Naive B cell (primary cell): ENCODE measurements at places on chromosomes 5 and 9. TPM values are rescaled to one million over a fixed set of nuclear protein-coding genes. Genes with fewer than 3 reads are reported as not detected.

The DMRT3 gene
- polyA plus RNA-seq = not detected

The CD72 gene
- 299 TPM for polyA plus RNA-seq

DNA sequence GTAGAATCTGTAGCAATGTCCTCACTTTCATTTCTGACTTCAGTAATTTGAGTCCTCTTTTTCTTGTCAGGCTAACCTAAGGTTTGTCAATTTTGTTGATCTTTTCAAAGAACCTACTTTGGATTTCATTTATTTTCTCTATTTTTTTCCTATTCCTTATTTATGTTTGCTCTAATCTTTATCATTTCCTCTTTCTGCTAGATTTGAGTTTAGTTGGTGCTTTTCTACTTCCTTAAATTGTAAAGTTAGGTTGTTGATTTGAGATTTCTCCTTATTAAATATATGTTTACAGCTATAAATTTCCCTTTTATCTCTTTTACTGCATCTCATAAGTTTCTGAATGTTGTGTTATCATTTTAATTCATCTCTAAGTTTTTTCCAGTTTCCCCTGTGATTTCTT lies 75.1 kb upstream of the FAM120A start:
- no peaks in the 10 kb centered on the region for H3K4me1 ChIP-seq
- DNase-seq = no peak
- H3K27me3 ChIP-seq = peaks cover 5% of the 10 kb centered on the region
- H3K36me3 ChIP-seq = no peaks in the 10 kb centered on the region
- H3K4me3 ChIP-seq = no peak overlapping the region

- DNase-seq = no peak
- H3K27ac ChIP-seq = no peak overlapping the region
- H3K4me1 ChIP-seq = no peaks in the 10 kb centered on the region
- peaks cover 66% of the 10 kb centered on the region for H3K27me3 ChIP-seq
These were observed 597.3 kb upstream of the SGCD start for GRCh38 chr5:155729684-155730059.

DNA sequence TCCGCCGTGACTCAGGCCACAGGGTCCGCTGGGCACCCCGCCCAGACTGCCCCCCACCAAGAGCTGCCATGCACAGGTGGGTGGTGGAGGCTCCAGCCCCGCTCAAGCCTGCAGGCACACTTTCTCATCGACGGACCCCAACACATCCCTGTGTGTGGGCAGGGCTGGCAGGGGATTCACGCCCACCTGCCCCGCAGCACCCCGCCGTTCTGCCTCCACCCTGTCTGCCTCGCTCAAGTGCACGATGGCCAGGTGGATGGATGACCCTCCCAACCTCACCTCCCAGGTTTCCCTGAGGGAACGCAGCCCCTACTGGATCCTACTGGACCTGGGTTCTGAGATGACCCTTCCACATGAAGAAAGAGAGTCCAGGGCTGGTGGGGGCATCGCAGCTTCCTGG lies 26.1 kb upstream of the FCN1 start:
- H3K4me1 ChIP-seq = peaks cover 7% of the 10 kb centered on the region
- no peak for DNase-seq
- no peak overlapping the region for H3K4me3 ChIP-seq
- H3K36me3 ChIP-seq = no peaks in the 10 kb centered on the region
- peaks cover 9% of the 10 kb centered on the region for H3K27me3 ChIP-seq
